Fibroblast of lung (primary cell): ENCODE measurements at places on chromosomes 12 and 14. TPM values are rescaled to one million over a fixed set of nuclear protein-coding genes. Genes with fewer than 3 reads are reported as not detected.

Gene MYH7
- not detected in 2 replicates for total RNA-seq

Gene MGP
- 2.0 and 38.0 TPM in 2 replicates for total RNA-seq

Gene CCNK
- total RNA-seq: 33.9 and 51.0 TPM in 2 replicates

Gene SPTB
- under 0.01 TPM in 1 of 2 replicates, not detected in the other for total RNA-seq

Gene PPP1R3E
- 2.6 TPM in 2 replicates for total RNA-seq

Gene IFNG
- total RNA-seq: not detected in 2 replicates

Gene PRH2
- not detected in 2 replicates for total RNA-seq

Gene ACACB
- total RNA-seq: 5.1 and 9.1 TPM in 2 replicates

Gene SIX1
- 1.8 and 8.3 TPM in 2 replicates for total RNA-seq

Gene CAPZA3
- not detected in 2 replicates for total RNA-seq

Gene MAP3K9
- total RNA-seq: under 0.01 and 0.17 TPM in 2 replicates

Gene ADAM21
- total RNA-seq: 0.51 and 0.66 TPM in 2 replicates

Gene ESR2
- total RNA-seq: 0.26 and 0.66 TPM in 2 replicates

Gene KRT81
- not detected in 2 replicates for total RNA-seq

Gene GCH1
- 1.5 and 6.4 TPM in 2 replicates for total RNA-seq

Gene MIP
- total RNA-seq: not detected in 2 replicates

Gene RAB5B
- 46.2 and 55.3 TPM in 2 replicates for total RNA-seq

Gene FAIM2
- 0.50 and 3.6 TPM in 2 replicates for total RNA-seq

Gene RHOF
- total RNA-seq: 5.6 and 6.8 TPM in 2 replicates

Gene HOXC12
- not detected in 2 replicates for total RNA-seq
